ENCODE measurements at places on chromosomes 7 and 10.

DNA sequence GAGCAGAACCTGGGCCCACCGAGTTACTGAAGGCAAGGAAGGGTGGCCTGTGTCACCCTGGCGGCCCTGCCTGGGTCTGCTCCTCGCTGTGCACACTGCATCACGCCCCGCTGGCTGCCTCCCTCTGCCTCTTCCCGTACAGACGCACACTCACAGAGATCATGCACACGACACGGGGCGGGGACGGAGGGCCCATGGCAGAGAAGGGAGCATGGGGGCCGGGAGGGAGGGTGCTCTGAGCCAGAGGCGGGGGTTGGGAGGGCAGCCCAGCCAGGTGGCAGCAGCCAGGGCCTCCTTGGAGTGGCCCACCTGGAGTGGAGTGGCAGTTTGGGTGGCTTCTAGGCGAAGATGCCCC lies 16.6 kb downstream of the BUD23 start:
- DNase-seq = no peak

- peak; percentile 40 for DNase-seq
These were observed 868 bp downstream of the TIAL1 start for GRCh38 chr10:119595676-119596515.

- DNase-seq = no peak
These were observed 43.6 kb downstream of the PLCE1 start for GRCh38 chr10:94037286-94037685.

DNA sequence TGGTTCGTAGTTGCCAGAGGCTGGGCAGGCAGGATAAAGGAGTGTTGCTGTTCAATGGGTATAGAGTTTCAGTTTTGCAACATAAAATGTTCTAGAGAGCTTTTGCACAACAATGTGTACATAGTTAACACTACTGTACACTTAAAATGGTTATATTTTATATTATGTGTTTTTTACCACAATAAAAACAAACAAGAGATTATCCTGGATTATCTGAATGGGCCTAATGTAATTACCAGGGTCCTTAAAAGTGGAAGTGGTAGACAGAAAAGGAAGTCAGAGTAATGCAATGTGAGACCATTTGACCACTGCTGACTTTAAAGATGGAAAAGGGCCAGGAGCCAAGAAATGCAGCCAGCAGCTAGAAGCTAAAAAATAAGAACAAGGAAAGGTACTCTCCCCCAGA lies 159.7 kb downstream of the SGMS1 start:
- DNase-seq = no peak

GRCh38 chr10:43026039-43026973 lies 50.6 kb upstream of the RET start:
- DNase-seq = no peak

- no peak for DNase-seq
These were observed 1.5 kb downstream of the PCLO start for GRCh38 chr7:83161186-83161585.

GRCh38 chr7:140062118-140062527 lies 628 bp downstream of the PARP12 start:
- DNase-seq = no peak

DNA sequence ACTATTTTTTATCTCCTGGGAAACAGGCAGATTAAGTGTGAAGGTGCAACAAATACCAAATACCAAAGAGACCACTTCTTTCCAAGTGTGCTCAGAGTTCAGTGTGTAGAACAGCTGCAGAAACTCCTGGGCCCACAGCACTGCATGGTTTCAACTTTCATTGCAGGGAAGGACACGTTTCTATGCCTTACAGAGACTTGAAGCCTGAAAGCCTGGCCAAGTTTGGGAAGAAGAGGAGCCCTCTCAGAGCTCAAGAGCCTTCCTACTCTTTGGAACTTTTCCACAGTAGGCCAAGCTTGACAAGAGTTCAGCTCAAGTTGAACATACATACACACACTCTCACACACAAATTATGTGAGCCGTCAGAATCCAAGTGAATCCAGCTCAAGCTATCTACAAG lies 2.5 kb downstream of the HOXA4 start:
- no peak for DNase-seq

GRCh38 chr7:47867286-47867685 lies 81.0 kb downstream of the PKD1L1 start:
- DNase-seq = no peak

GRCh38 chr10:67763499-67764011 lies 67.6 kb upstream of the CTNNA3 start:
- DNase-seq = peak; percentile 62

DNA sequence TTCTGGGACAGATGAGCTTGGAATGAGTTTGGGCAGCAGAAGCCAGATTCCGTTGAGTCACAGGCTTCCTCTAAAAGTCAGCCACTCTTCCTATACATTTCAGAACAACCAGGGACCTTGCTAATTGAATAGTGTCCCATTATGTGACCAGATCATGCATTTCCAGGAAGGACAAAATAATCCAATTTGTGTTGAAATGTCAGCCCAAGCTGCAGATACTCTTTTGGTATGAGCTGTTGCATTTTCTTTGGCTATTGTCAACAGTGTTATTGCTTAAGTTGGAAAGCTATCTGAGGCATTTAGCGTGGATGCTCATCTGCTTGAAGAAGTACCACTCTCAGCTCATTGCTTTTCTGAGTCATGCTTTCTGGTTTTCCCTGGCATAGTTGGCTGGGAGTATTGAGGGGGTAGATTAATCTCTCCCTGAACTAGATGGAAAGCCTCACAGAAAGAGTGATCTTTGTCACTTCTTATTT lies 223.7 kb upstream of the HABP2 start:
- no peak for DNase-seq

GRCh38 chr7:153091477-153091876 lies 331.9 kb downstream of the ACTR3B start:
- DNase-seq = no peak

DNA sequence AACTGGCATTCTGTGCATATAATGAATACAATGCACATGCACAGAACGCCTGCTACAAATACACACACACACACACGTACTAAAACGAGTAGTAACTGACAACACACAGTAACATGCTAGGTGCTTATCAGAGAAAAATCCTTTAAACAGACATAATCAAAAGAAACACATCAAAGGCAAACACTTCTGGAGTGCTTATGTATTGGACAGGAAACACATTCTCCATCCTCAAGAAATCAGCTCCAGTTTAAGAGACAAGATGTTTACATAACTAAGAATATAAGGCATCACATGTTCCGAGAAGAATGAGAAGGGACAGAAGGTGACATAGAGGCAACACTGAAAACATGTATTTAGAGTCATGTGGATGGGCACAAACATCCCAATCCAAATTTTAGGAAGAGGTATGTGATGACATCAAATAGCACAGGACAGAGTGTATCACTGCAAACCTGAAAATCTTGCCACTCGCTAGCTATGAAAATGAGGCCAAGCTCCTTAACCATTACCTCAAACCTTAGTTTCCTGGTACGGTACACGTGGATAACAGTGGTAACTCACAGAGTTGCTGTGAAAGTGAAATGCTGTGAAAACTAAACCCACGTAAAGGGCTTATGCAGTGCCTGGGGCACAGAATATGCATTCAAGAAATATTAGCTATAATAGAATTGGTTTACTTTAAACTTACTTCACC lies 619.6 kb downstream of the PARD3 start:
- no peak for DNase-seq

DNA sequence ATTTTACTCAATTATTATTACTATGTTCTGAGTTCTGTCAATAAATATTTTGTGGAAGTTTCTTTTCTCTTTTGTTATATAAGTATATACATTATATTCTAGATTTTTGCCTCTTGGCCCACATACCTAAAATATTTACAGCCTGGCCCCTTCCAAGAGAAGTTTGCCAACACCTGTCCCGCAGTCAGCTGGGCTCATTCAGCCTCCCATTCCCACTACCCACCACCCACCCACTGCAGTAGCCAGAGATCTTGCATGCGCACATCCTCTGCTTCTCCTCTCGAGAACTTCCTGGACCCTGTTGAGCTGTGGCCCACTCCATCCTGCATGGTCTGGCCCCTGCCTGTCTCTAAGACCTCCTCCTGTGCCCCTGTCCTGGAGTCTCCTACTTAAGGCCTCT lies 33.6 kb downstream of the WIPF3 start:
- no peak for DNase-seq

DNA sequence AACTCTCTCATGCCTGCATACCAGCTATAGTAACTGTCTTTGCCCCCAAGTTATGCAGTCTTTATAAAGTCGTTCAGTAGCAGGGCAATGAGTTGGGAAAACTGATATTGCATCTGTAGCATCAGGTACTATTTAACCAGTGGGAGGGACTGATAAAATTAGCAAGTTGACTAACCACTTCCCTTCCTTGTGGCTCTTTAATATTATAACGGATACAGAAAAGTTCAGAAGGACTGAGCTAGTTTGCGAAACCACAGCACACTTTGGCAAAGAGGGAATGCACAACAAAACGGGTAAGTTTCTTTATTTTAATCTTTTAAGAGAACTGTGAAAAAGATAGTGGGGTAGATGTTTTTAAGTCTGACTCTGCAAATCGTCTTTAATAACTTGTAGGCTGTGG lies 205.3 kb upstream of the HDAC9 start:
- no peak for DNase-seq

GRCh38 chr7:105805447-105806019 lies 70.9 kb downstream of the ATXN7L1 start:
- no peak for DNase-seq

- no peak for DNase-seq
These were observed 91.2 kb upstream of the PAX2 start for GRCh38 chr10:100653957-100654781.

DNA sequence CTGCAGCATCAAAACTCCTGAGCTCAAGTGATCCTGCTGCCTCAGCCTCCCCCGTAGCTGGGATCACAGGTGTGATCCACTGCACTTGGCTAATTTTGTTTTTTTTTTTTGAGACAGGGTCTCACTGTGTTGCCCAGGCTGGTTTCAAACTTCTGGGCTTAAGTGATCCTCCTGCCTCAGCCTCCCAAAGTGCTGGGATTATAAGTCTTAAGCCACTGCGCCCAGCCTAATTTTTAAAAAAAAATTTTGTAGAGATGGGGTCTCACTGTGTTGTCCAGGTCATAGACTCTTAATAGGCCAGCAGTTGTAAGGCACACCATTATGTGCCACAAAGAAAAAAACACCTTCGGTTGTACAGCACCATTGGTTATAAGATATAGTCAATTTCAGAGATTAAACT lies 122.4 kb downstream of the MAPK8 start:
- DNase-seq = no peak

GRCh38 chr10:72069751-72070526 lies 18.4 kb downstream of the SPOCK2 start:
- DNase-seq = no peak

- no peak for DNase-seq
These were observed 365.1 kb upstream of the NFE2L3 start for GRCh38 chr7:25786936-25787335.

- no peak for DNase-seq
These were observed 24.7 kb downstream of the AFAP1L2 start for GRCh38 chr10:114379631-114380041.

DNA sequence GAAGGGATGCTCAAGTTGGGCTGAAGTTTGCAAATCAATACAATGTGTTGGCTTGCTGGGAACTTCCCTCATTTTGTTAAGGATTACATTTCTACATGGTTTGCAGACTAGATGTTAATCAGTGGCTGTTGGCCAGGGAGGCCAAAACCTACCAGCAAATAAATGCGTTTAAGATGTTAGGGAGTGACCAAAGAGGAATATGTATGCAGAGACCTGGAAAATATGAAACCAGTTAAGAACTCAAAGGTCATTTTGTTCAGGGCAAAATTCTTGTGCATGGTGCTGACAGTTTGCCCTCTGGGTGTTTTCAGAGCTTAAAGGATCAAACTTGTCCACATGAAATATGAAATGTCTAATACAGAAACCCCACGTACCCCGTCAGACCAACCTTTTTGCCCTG lies 30.3 kb downstream of the GATA3 start:
- DNase-seq = no peak

DNA sequence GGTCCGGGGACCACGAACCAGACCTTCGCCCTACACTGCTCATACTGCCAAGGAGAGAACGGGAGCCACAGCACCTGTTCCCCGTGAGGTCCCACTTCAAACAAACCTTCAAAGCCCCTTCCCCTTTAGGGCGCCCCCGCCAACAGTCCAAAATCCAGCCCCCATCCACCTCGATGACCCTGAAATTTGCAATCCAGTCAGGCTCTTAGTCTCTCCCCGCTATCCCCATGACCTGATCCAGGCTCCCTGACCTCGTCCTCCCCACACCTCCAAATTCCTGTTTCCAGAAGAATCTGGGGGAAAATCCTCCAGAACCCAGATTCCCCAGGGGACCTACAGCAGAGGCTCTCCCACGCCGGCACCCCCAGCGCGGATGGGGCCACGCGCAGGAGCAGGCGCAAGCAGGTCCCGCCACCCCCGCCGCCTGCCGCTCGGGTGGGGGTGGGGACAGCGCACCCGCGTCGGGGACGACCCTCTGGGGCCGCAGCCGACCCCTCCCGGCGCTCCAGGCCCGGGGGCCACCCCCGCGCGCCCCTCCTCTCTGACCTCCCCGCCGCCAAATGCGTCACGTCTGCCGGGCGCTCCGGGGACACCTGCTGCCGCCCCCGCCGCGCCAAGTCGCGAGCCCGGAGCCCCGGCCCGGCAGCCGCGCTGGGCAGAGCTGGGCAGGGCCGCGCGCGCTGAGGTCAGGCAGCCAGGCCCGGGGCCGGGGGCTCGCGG lies 753 bp downstream of the CAMK2B start:
- no peak for DNase-seq

DNA sequence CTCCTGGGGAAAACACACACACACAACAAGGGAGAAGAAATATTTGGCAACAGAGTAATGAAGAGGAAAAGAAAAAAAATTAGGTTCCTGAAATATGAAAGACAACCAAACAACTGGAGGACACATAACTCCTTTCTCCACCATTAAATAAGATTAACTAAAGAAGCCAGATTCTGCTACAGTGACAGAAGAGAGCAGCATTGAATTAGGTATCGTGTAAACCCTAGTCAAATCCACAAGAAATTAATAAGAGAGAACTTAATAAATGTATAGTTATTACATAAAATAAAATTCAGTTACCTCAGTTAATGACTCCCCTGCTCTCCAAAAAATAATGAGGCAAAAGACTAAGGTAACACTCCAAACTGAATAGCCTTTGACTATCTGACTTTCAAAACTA lies 306.7 kb downstream of the CRPPA start:
- DNase-seq = no peak

- no peak for DNase-seq
These were observed 459.8 kb downstream of the IPMK start for GRCh38 chr10:57807906-57808305.

DNA sequence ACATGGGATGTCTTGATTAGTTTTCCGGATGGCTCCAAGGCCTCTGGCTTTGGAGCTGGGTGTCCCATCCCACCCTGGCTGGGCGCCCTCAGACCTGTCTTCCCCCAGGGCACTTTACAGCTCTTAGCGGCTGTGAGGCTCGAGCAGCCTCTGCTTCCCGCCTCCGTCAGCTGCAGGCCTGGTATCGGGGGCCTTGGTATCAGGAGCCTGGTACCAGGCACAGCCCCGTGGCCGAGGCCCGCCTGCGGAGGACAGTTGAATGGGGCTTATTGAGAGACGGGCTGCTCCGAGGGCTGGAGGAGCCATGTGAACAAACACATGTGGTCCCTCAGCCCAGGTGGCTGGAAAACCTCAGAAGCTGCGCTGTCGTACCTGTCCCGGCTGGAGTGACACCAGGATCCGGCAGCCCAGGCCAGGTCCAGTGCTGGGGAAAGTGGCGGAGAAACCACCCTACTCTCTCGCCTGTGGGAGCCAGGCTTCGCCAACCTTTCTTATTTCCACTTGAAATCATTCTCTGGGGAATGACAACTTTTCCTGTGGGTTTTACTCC lies 23.9 kb upstream of the AP5Z1 start:
- DNase-seq = no peak

Measured in OCI-LY7 (cell line).